ENCODE measurements at places on chromosomes 16 and 17.

- no peak for DNase-seq
These were observed 9.2 kb upstream of the LIMD2 start for GRCh38 chr17:63709110-63709509.

DNA sequence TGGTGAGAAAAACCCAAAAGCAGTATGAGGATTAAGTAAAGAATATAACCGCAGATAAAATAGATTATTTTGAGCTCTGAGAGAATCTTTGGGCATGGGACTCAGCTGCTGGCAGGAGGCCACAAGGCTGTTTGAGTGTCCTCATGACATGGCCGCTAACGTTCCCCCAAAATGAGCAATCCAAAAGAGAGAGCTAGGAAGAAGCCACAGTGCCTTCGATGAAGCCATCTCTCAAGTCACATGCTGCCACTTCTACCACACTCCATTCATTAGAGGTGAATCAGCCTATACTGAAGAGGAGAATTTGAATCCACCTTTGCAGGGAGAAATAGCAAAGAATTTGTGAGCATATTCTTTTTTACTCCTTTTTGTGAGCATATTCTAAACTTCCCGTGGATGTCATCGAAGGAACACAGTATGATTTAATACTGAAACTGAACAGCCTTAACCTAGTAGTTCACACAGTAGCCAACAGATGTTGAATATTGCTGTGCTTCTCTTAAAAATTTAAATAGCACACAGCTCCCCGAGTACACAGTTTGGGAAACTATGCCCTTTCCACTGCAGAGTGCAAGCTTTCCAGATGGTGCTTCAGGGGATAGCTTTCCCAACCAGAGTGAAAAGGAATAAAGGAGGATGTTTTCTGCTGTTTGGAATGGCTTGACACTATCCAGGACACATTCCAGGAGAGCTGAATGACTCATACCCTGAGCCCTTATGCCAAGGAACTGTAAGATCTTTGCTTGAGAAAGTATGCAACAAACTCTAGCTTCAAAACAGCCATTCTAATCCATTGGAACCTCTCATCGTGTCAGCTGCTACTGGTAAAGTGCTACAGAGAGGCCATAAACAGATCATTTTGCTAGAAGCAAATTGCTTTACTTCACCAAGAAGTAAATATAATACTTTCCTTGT, 33.9 kb downstream of the ANKFY1 start:
- DNase-seq = no peak

GRCh38 chr16:53511084-53511402, 8.0 kb upstream of the AKTIP start:
- DNase-seq = no peak

DNA sequence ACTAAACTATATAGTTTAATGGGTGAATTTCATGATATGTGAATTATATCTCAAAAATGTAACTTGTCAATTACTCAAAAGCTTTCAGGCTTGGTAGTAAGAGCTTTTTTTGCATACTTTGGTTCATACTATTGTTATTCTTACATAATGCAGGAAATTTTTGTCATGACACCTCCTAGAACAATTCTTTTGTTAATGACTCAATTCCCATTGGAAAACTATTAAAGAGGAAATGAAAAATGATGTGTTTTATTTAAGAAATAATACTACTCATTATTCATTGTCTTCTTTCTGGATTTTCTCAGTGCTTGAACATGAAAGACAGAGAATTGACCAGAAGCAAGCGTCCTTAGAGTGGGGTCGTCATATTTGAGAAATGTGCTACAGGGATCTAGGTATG, 196.4 kb upstream of the KCNJ16 start:
- no peak for DNase-seq

- DNase-seq = no peak
These were observed 808 bp upstream of the BAHCC1 start for GRCh38 chr17:81394377-81394920.

DNA sequence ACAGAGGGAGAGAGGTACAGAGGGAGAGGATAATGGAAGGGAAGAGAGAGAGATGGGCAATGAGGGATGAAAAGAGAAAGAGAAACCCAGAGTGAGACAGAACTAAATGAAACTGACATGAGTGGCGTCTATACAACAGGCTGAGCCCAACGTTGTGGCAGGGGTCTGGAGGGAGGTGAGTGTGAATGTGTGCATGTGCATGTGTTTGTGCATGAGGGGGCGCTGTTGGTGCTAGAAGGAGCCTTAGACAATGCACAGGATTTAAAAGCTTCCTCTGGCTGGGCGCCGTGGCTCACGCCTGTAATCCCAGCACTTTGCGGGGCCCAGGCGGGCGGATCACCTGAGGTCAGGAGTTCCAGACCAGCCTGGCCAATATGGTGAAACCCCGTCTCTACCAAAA, 454.8 kb upstream of the CDH11 start:
- DNase-seq = no peak

- DNase-seq = no peak
These were observed 33.0 kb downstream of the COG7 start for GRCh38 chr16:23420011-23420410.

- no peak for DNase-seq
These were observed 3.9 kb upstream of the JPH3 start for GRCh38 chr16:87598431-87598830.

GRCh38 chr17:69525920-69526841, 111.7 kb downstream of the MAP2K6 start:
- no peak for DNase-seq

DNA sequence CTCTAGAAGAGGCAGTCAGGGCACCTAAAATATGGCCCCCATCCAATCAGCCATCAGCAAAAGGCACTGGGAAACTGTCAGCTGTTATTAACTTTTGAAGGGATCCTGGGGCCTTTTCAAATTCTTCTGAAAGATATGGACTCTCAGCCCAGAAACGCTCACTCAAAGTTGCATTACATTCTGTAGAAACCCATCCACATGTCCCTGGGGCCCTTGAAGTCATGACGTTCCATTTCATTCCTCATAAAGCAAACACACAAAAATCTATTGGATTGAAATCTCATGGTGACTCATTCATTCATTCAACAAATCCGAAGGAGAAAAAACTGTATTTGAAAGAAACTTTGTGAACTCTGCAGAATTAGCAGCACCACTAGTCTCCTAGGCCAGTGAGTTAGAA, 215.3 kb downstream of the C16orf95 start:
- no peak for DNase-seq

DNA sequence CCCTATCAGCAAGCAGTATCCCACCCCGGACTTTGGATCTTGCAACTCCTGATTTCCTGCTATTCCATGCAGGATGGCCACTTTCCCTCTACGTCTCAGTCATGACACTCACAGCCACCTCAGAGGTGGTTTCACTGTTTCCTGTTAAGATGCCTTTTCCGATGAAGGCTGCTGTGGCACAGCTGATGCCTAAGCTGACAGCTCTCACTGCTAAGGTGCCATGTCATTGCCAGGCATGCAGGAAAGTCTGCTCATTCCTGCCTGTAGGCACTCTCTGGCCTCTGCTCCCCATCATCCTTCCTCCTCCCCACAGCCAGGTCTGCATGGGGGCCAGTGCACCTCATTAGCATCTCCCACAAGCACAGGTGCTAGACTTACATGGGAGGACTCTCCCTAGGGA, 173.0 kb downstream of the CBLN1 start:
- DNase-seq = no peak

DNA sequence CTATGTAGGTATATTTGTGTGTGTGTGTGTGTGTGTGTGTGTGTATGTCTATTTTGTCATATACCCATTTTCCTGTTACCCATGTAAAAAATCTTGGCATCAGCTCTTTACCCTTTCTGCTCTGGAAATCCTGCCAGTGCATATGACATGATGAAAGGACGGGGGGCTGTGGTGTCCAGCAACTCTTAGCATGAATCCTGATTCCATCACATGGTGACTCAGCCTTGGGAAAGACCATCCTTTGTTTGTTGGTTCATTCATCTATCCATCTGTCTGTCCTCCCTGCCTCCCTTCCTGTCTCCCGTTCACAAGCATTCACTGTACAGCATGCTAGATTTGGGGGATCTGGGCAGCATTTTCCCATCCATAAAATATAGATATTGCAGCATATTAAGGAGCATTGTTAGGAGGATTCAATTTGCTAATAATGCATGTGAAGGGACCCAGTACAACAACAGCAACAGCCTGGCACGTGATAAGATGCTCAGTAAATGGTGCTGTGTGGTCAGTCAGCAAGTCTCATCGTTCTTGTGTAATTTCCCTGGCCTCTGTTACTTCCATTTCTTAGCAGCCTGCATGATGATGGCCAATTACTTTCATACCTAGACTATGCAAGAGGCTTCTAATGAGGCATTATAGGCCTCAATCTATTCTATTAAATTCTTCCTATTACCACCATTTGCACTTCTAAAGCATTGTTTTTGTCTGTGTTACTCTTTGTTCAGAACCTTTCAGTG, 191.0 kb downstream of the PRKCA start:
- DNase-seq = no peak

- no peak for DNase-seq
These were observed 54.3 kb downstream of the KPNA2 start for GRCh38 chr17:68089881-68090280.

GRCh38 chr16:3755249-3755648, 37.9 kb upstream of the TRAP1 start:
- DNase-seq = no peak

DNA sequence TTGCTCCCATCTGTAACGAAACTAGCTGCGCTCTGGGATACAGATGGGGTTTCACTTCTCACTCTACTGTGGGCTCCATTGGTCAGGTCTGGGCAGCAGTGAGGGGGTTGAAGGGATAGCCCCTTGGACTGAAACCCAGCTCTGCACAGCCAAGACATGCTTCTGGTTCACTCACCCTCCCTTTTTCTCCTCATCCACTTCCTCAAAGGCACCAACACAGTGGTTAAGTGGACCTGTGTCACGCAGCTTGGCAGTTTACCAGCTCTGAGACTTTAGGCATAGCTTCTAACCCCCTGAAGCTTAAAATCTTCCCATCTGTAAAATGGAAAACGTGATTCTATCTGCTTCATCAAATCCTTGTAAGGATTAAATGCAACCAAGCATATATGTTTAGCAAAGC, 11.5 kb upstream of the KRT38 start:
- no peak for DNase-seq

DNA sequence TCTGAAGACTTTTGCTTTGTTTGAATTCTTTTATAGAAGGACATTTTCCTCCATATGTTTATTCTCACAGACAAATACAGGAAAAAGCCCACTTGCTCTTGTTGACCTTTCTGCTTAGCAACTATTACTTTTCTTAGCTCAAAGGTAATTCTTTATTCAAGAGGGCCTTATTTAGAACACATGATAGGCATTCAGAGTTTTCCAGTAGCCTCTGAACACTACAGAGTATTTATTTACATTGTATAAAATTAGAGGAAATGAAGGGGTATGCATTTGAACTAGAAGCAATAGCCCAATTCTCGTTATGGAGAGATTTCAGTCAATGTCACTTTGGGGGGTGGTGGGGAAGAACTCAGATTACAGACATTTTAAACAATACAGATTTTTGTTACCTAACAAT, 581.7 kb downstream of the KCNJ2 start:
- DNase-seq = no peak

GRCh38 chr17:60161598-60162330, 12.0 kb downstream of the CA4 start:
- DNase-seq = no peak

Measured in activated T-helper 1 cell treated with anti-CD3 and anti-CD28 coated beads, Interleukin-2, amount 50 U/mL, for 16 hours (primary cell).